ENCODE measurements at places on chromosomes 12 and 14. TPM values are rescaled to one million over a fixed set of nuclear protein-coding genes. Genes with fewer than 3 reads are reported as not detected.
A peak's percentile ranks its signal among the peaks of the same experiment; 100 is the strongest.

Gene GARIN6
- total RNA-seq = not detected

- no peak for DNase-seq
Observed at GRCh38 chr14:53619691-53620231, 336.9 kb downstream of the BMP4 start.

DNA sequence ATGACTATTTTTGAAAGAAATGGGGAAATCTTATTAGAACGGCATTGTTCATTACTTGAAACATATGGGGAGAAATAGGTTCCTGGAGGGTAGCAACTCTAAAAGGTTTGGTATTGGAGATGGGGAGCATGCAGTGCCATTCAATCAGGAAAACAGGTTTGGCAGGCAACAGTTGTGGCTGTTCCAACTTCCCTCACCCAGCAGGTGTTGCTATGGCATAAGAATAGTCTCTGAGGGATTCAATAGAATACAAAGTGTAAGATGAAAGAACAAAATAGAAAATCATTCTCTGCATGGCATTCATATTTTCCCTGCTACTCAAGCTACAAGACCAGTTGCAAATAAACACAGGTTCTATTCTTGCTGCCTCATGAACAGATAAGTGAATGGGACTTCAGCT is 393.3 kb upstream of the RPL10L start:
- peak; percentile 25 for DNase-seq

DNA sequence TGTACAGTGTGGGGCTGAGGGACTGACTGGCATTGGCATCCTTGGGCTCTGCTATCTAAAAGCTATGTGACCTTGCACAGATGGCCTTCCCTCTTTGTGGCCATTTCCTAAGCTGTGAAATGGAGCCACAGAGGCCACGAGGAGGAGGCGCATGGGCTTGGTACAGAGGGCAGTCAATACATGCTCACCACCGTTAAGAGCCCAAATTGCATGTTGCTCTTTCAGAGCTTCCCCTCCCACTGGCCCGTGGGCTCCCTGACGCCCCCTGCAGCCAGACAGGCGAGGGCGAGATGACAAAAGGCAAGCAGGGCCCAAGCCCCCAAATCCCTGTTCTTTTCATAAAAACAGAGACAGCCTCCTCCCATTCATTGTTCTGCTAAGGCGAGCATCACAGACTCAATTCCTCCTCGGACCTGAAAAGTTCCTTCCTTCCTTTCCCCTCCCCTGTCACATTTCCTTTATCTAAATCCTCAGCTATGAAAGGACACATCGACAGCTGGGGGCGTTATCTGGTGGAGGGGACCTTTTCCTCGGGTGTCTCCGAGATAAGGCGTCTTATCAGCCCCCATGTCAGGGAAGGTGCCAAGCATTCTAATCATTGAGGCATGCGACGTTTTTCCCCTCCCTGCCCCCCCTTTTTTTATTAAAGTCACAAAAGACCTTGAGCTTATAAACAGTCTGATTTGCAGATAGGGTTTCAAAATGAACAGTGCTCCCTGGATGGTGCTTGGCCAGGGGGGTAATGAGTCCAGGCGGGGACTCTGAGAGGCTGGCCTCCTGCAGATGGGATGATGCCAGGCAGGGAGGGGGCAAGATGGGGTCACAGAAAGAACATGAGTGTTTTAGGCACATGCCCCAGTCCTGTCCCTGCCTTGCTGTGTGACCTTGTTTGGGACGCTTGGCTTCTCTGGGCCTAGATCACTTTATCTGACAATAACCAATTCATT is 26.4 kb downstream of the FAM222A start:
- peak; percentile 69 for DNase-seq

- DNase-seq = no peak
Observed at GRCh38 chr12:12887471-12887870, 3.9 kb upstream of the GPRC5A start.

DNA sequence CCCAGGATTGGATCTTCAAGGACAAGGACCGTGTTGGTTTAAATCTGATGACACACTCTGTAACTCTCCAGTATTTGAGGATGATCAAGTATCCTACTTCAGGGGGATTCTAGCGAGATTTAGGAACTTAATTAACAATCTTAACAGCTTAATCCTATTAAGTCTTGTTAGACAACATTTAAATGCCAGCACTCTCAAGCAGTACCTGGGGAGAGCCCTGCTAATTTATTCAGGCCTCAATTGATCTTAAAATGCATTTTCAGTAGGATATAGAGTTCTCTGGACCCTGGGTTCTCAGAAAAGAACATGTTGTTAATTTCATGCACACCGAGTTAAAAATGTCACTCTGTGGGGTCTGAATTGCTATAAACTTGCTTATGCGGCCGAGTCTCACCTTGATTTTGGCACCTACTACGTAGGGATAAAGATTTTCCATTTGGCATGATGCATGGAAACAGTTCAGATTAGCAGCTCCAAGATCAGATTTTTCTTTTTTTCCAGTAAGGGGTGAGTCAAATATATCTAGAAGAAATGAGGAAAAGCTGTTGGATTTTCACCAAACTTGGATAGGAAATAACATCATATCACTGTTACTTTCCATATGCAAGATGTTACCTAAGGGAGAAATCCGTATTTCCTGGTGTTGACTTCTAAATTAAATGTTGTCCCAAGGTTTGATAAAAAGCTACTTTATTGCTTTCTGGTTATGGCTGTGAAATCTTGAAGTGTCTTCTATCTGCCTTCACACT is 76.1 kb downstream of the SLC24A4 start:
- no peak for DNase-seq

DNA sequence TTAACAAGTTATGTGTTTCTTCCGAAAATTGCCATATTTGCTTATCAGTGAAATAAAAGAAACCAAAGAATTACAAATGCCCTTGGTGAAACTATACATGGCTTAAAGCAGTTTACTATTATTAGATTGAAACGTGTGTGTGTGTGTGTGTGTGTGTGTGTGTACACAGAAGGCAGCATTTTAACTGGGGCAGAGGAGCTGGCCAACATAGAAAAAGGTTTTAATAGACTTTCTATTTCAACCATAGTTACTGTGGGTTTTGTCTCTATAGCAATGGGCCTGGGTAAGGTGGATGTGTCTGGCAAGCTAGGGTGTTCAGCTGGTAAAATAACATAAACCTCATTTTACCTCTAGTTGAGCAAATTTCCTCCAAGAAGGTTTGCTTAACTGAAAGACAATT is 6.5 kb downstream of the PRICKLE1 start:
- no peak for DNase-seq

DNA sequence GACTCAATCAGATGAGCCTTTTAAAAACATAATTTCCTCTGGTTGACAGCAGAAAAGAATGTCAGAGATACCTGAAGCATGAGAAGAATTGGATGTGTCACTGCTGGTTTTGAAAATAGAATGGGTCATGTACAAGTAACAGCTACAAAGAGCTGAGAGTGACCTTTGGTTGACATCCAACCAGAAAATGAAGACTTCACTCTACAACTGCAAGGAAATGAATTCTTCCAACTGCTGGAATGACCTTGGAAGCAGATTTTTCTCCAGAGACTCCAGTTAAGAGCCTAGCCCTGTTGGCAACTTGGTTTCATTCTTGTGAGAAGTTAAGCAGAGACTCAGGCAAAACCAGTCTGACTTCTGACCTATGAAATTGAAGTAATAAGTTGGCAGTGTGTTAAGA is 505.9 kb downstream of the SLC16A7 start:
- no peak for DNase-seq

All from endothelial cell (in vitro differentiated cells).